ENCODE measurements at places on chromosomes 16 and 17.
A peak's percentile ranks its signal among the peaks of the same experiment; 100 is the strongest.

DNA sequence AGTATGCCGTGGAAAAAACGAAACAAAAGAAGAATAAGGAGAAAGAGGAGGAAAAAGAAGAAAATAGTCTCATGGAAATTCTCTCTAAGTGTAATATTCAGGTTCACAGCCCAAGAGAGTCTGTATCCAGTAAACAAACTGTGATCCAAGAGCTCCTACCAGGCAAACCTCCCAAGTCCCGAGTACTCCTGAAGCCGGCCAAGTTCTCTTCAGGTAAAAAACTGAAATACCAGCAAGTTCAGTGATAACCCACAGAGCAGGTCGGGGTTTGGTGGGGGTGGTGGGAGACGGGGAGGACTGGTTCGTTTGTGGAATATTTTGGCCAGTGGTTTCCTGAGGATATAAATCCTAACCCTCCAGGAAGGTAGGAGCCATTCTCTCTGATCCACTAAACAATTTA is 8.5 kb upstream of the TVP23B start:
- no peak for DNase-seq

DNA sequence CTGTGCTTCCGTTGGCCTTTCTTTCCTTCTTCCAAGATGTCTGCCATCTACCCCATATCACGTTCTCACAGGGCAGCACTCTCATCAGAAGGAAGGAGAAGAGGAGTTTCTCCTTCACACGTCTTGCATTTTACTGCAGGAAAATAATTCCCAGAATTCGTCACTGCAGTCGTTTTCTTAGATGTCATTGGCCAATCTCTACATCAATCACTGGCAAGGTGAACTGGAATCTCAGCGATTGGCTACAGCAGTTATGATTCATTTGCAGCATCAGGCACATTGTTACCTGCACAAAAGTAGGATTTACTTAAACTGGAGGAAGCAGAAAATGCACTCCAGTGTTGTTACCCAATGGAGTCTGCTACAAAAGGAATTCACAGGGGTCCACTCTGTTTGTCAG is 277.2 kb upstream of the RBFOX1 start:
- no peak for DNase-seq

DNA sequence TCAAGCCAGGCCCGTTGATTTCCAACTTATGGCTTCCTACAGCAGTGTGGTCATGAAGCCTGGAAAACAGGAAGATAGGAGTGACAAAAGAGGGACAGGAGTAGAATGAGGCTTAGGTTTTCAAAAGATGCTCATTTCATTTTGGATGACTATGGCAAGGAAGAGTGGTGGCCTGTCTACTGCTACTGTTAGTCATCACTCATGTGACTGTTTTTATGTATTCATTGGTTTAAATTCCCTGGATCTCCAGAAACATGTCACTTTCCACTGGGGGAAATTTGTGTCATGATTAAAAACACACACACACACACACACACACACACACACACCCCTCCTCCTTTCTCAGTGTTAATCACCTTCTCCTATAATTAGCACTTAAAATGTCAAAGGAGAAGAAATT is 1.1 kb upstream of the CYLD start:
- no peak for DNase-seq

DNA sequence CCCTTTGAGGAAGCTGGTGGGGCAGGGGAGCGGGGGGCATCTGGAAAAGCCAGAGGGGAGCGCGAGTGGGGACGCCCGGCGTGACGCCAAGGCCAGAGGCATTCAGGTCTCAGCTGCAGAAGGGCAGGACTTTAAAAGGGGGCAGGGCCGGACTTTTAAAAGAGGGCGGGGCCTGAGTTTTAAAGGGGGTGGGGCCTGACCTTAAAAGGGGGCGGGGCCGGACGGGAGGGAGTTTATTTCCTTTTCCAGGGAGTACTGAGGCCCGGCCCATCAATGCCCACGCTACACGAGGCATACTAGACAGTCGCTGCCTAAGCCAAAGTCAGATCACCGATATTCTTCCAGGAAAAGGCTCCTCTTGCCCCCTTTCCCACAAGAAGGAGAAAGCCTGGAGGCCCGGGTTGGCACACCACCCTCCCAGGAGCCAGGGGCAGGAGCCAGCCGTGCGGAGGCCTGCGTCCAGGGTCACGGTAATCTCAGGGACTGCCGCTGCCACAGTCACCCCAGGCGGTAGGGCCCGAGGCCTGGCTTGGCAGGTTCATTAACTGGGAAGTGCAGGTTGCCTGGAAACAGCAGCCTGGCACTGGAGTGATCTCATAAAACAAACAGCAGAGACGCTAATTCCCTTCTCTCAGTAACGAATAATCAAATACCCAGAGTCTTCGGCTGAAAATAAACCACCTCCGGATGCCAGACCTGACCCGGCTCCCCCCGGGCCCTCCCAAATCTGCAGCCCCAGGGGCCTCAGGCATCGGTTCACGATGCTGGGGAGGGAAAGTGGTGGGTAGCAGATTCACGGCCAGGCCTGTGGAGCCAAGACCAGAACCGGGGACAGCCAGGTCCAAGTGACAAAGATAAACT is 90.7 kb downstream of the TIMM22 start:
- no peak for DNase-seq

DNA sequence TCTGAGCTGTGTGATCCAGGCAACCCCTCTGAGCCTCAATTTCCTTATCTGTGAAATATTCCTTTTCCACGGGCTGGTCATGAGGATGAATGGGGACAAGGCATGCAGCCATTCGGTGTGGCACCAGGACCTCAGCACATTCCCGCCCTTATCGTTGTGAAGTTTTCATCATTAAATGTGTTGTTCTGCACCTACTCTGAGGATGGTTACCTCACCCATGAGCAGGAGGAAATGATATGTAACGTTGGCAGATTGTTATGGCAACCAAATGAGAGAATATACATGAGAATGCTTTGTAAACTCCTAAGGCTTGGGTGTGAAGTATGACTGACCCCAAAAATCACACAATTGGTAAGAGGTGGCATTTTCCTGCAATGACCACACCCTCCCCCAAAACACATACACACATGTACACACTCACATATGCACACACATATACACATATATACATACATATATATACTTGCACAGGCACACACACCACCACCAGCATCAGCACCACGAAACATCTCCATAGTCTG is 39.5 kb downstream of the SMARCE1 start:
- DNase-seq: peak; percentile 37

DNA sequence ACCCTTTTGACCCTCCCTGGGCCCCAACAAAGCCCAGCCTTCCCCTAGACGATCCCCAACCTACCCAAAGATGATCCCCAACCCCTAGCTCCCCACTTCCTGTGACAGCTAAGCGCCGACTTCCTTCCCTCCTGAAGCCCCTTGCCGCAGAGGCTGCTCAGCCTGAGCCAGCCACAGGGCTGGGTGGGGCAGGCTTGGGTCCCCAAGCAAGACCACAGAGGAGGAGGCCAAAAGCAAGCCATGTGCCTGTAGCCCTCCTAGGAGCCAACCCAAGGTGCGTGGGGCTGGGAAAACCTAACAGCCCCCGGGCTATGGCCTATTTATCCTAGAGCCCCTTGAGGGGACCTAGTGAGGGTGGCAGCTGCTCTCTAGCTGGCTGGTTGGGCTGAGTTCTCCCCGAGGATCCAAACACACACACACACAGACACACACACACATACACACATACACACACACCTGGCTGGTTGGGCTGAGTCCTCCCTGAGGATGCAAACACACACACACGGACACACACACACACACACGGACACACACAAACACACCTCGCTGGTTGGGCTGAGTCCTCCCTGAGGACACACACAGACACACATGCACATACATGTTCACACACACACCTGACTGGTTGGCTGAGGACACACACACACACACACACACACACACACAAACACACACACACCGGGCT is 4.8 kb downstream of the ARRB2 start:
- DNase-seq: no peak

DNA sequence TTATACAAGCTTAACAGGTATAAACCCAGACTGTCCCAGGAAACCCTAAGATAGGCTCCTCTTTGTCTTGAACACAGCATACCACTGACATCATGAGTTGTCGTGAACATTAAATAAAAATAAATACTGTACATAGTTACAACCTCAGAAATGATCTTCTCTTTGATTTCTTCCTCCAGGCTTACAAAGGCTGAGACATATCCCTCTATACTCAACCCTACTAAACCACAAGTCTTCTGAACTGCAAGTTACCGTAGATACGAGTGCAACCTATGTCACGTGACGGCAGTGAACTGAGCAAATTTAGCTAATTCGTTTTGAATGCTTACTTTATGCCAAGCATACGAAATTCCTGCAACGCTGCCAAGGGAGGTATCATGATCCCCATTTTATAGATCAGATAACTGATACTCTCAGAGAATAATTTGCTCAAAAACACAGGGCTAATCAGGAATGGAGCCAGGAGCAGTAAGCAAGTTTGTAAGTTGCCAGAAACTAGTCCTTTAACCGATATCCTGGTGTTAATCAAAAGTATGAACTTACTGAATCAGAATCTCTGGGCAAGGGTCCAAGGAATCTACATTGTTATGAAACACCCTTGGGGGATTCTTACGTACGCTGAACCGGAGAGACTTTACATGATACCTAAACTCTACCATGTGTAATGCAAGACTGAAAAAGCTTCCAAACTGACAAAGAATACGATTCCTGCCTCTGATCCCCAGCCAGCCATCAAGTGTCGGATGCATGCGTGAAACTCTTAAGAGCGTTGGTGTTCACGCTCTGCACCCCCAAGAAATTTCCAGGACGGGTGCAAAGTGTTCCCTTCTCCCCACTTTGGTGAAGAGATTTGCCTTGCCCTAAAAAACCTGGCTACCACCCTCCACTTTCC is 106.2 kb downstream of the XYLT1 start:
- DNase-seq: no peak

DNA sequence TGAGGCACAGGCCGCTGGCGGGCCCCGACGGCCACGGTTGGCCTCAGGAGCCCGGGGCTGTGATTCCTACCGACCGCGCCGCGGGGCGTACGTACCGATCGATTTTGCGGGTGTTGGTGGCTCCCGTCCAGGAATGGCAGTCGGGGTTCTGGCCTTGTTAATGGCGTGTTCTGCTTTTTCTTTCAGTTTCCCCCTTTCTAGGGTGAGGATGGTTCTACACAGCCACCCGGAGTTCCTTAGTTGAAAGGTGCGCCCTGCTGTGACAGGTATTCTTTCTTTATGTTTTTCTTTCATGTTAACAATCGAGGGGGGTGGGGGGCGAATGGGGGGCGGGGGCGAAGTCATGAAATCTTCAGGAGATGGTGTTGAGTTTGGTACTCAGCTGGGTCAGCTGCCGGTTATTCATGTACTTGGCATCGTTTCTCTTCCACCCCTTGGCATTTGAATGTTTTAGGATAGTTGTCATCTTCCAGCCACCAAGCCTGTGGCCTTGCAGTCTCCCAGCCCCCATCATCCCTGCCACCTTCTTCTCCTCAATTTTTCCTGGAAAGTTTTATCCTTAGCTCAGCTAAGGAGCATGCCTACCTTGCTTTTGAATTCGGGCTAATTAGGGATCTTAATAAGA is 802 bp downstream of the CYLD start:
- no peak for DNase-seq

DNA sequence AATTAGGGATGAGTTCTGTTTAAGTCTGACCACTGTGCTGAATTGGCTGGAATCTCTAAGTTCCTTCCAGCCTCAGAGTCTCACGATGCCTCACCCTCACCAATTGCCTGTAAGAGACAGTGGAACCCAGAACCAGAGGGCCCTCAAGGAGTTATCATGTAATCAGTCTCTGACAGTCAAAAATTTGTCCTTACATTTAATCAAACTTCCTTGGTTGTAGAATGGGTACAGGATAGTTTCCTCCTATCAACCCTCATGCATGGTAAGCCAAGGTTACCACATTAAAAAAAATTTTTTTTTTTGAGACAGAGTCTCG is 83.2 kb downstream of the CDK5R1 start:
- DNase-seq: no peak

DNA sequence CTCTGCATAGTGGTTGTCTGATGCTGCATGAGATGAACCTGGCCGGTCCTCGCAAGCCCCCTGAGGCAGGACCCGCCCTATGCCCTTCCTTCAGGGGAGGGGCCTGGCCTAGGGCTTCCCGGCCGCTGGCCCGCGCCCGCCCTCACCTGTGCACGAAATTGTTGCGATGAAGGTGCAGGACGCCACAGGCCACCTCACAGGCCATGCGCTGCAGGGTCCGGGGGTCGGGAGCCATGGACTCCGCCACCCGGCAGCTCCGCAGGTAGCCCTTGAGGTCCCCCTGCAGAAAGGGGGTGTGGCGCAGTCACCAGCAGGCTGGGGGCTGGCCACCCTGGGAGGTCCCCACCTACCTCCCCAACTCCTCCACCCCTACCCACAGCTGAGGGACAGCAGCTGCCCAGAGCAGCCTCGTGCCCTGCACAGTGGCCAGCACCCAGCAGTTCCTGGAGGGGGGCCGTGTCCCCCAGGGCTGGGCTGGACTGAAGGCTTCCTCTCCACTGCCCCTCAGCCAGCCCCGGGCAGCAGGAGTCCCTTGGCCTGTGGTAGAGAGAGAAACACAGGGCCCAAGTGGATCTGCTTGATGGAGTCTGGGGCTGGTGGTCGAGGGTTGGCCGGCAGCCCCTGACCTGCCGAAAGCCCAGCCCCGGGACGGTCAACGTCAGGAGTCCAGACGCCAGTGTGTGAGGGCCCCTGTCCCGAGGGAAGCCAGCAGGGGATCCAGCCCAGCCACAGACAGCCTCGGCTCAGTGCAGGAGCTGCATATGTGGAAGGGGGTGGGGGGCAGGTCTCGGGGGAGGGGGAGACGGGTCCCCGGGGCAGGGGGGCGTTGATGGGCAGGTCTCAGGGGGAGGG is 38.8 kb upstream of the PVALEF start:
- DNase-seq: no peak

DNA sequence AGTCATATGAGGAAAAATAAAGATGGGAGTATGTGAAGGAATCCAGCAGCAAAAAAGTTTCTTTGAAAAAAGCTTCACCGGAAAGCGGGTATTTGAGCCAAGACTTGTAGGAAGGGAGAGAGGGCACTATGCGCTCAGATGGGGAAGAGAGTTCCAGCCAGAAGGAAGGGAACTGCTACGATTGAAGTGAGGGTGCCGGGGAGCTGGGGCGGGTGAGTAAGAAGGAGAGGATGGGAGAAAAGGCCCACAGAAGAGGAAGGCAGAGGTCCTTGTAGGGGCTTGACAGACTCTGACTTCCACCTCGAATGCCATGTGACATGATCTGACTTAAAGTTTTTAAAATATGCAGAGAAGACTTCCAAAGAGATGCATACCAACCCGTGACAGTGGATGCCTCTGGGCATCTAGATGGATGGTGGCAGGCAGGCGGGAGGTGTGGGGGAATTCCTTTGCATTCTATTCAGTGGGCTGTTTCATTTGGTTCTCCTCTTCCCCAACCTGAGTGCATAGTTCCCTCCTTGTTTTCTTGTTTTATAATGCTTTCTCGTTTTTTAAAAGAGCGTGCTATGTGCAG is 44.9 kb downstream of the CDRT4 start:
- no peak for DNase-seq

- DNase-seq: no peak
Measured at GRCh38 chr16:56013962-56014552, 138.9 kb upstream of the CES5A start.

- no peak for DNase-seq
Measured at GRCh38 chr17:47690121-47690520, 3.8 kb upstream of the TBKBP1 start.

- DNase-seq: no peak
Measured at GRCh38 chr17:79628861-79629547, 18.2 kb upstream of the RBFOX3 start.
